ENCODE measurements at places on chromosomes 5 and 9.

DNA sequence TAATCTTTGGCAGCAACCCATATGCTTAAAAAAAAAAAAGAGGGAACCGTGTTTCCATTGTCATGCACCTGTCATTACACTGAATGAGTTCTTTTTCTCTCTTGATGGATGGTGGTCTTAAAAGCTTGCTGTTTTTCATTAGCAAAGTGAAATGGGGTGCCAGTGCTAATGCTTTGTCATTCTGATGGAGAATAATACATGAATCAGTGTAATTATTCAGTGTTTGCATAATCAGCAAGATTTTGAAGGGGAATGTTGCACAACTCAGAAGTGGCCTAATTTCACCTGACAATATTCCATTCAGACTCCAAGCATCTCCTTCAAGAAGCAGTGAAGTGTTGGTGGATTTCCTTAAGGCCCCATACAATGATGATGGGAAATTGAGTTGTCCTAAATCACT is 38.1 kb downstream of the MAP1B start:
- H3K27ac ChIP-seq, result 0 out of 2 replicates have a peak overlapping the region, but pooled peaks have one; percentile 4
- H3K27me3 ChIP-seq, result no peaks in the 10 kb centered on the region
- no peak overlapping the region for H3K4me3 ChIP-seq
- peaks cover 22% of the 10 kb centered on the region for H3K4me1 ChIP-seq
- H3K36me3 ChIP-seq, result peaks cover 22% of the 10 kb centered on the region

DNA sequence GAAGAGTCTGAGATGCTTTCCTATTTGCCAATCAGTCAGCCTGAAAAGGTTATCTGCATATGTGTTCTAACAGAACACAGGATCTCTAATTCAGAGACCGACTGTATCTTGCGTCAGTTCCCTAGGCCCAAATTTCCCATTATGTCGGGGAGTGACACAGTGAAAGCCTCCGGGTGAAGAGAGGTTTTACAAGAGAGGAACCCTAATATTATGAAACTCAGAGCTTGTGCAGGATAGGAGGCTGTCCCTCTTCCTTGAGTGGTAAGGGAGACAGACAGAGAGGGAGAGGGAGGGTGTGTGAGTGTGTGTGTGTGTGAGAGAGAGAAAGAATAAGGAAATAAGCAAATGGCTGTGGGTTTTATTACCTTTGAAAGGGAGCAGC is 1.9 kb downstream of the CD14 start:
- peak overlapping the region; percentile 30 for H3K27ac ChIP-seq
- H3K4me1 ChIP-seq, result peaks cover 6% of the 10 kb centered on the region
- H3K27me3 ChIP-seq, result no peaks in the 10 kb centered on the region
- DNase-seq, result no peak
- no peaks in the 10 kb centered on the region for H3K36me3 ChIP-seq
- H3K4me3 ChIP-seq, result no peak overlapping the region

- no peaks in the 10 kb centered on the region for H3K4me1 ChIP-seq
- no peak overlapping the region for H3K27ac ChIP-seq
- no peak overlapping the region for H3K4me3 ChIP-seq
Observed at GRCh38 chr5:31850981-31851689, 212.2 kb downstream of the PDZD2 start.

- no peak overlapping the region for H3K4me3 ChIP-seq
- no peaks in the 10 kb centered on the region for H3K4me1 ChIP-seq
- H3K27ac ChIP-seq, result no peak overlapping the region
Observed at GRCh38 chr9:98406469-98406868, 151.0 kb upstream of the TBC1D2 start.

GRCh38 chr5:81180780-81181460 is 52.2 kb upstream of the CKMT2 start:
- no peaks in the 10 kb centered on the region for H3K4me1 ChIP-seq
- no peak overlapping the region for H3K4me3 ChIP-seq
- no peak overlapping the region for H3K27ac ChIP-seq

GRCh38 chr5:32837211-32837610 is 126.1 kb downstream of the NPR3 start:
- H3K27ac ChIP-seq, result no peak overlapping the region
- H3K36me3 ChIP-seq, result no peaks in the 10 kb centered on the region
- DNase-seq, result no peak
- peaks cover 4% of the 10 kb centered on the region for H3K27me3 ChIP-seq
- H3K4me3 ChIP-seq, result no peak overlapping the region

DNA sequence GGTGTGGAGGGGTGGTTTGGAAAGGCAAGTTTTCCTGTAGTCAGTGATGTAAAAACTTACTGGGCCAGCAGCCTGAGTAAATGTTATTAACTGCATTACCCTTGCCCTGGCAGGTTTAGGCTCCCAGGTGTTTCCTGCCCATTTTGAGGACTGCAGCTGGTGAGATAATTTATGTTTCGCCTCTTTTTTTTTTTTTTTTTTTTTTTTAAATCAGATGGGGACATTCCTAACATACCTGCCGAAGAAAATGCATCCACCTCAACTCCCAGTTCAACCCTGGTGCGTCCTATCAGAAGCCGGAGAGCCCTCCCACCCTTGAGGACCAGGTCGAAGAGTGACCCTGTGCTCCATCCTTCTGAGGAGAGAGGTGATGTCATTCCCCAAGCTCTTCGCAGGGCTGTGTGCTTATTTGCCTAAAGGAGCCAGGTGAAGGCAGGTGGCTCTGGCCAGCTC is 60.6 kb downstream of the ENTREP1 start:
- no peak overlapping the region for H3K27ac ChIP-seq
- no peak overlapping the region for H3K4me3 ChIP-seq

DNA sequence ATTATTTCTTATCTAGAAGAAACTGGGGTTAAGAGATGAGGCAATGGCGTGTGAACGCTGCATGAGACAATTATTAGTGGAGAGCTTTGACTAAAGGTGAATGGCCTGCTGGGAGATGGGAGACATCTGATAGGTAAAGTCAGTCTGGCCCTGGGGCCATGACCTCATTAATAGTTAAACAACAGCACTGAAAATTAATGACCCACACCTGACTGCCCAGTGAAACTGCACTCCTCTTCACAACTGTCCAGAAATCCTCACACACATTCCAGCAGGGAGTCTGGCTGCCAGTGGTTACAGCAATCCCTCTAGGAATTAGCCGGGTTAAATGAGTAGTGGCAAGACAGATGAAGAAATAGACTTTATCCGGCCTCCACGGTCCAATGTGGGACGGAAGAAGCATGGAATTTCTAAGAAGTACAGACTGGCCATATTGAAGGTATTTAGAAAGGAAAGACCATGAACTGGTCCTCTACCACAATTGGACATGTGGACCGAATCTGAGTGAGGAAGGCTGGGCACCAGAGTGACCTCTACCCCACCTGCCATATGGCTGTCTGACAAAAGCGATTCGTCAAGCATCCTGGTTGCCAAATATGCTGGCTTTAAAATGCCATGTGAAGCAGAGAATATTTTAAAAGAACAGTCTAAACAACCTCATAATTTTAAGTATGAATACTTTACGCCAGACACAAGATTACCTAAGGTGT is 138.4 kb downstream of the EFNA5 start:
- no peaks in the 10 kb centered on the region for H3K27me3 ChIP-seq
- no peak for DNase-seq
- H3K4me1 ChIP-seq, result no peaks in the 10 kb centered on the region
- no peaks in the 10 kb centered on the region for H3K36me3 ChIP-seq

DNA sequence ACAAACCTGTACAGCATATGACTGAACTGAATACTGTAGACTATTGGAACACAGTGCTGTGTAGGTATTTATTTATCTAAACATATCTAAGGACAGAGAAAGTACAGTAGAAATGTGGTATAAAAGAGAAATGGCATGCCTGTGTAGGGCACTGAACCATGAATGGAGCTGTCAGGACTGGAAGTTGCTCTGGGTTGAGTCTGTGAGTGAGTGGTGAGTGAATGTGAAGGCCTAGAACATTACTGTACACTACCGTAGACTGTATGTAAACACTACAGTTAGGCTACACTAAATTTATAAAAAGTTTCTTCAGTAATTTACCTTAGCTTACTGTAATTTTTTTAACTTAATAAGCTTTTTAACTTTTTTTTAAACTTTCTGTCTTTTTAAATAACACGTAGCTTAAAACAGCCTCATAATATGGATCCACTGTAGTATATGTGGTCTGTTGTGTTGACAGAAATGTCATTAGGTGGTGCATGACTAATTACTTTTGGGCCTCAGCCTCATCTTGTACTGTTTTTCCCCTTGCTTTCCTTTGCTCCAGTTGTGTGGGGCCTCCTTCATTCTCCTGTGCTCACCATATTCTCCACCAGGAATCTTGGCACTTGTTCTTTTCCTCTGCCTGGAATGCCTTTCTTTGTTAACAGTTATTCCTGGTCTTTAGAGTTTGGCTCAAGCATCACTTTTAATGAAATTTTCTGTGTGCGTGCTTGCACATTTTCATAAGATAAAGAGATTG is 8.8 kb downstream of the SPIN1 start:
- peaks cover 11% of the 10 kb centered on the region for H3K36me3 ChIP-seq
- H3K4me3 ChIP-seq, result no peak overlapping the region
- peaks cover 25% of the 10 kb centered on the region for H3K4me1 ChIP-seq
- DNase-seq, result no peak
- H3K27me3 ChIP-seq, result no peaks in the 10 kb centered on the region

GRCh38 chr5:1883120-1883924 is 597 bp upstream of the IRX4 start:
- H3K36me3 ChIP-seq, result no peaks in the 10 kb centered on the region
- no peaks in the 10 kb centered on the region for H3K4me1 ChIP-seq
- H3K27ac ChIP-seq, result no peak overlapping the region
- peaks cover 36% of the 10 kb centered on the region for H3K27me3 ChIP-seq
- DNase-seq, result no peak

DNA sequence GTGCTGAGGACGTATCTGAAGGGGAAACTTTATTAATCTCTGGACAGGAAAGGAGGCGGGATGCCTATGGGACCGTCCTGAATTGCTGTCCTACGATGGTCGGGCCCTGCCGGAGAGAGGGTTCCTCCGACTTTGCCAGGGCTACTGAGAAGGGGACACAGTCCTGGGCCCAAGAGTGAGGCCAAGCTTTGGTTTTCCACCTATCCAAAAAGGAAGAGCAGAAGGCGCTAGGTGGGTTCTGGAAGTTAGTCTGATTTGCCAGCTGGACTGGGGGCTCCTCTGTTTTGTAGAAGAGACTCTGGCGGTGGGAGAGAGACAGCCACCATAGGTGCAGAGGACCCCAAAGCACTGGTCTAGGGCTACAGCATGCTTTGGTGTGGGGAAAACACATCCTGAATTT is 243.8 kb upstream of the IRX4 start:
- peaks cover 89% of the 10 kb centered on the region for H3K27me3 ChIP-seq
- no peak overlapping the region for H3K27ac ChIP-seq
- no peak for DNase-seq
- no peaks in the 10 kb centered on the region for H3K4me1 ChIP-seq

DNA sequence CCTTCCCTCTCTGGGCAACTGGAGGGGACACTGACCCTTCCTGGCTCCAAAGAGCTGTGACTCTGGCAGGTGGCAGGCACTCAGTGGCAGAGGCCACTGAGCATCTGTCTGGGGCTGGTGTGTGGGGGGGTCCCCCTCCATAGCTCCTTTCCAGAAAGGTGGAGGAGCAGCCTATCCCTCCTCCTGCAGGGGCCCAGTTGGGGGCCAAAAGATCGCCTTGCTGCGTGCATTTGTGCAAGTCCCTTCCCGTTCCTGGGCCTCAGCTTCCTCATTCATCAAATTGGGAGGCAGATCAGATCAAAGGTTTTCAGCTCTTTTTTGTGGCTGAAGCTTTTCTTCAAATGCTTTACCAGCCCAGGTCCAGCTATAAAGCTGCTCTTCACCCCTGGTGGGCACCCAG is 77.7 kb downstream of the NTNG2 start:
- no peak for DNase-seq
- no peaks in the 10 kb centered on the region for H3K36me3 ChIP-seq
- no peaks in the 10 kb centered on the region for H3K4me1 ChIP-seq
- H3K4me3 ChIP-seq, result no peak overlapping the region
- H3K27ac ChIP-seq, result no peak overlapping the region

GRCh38 chr9:107952773-107953172 is 463.2 kb upstream of the KLF4 start:
- no peaks in the 10 kb centered on the region for H3K27me3 ChIP-seq
- no peaks in the 10 kb centered on the region for H3K36me3 ChIP-seq
- peak; percentile 65 for DNase-seq

DNA sequence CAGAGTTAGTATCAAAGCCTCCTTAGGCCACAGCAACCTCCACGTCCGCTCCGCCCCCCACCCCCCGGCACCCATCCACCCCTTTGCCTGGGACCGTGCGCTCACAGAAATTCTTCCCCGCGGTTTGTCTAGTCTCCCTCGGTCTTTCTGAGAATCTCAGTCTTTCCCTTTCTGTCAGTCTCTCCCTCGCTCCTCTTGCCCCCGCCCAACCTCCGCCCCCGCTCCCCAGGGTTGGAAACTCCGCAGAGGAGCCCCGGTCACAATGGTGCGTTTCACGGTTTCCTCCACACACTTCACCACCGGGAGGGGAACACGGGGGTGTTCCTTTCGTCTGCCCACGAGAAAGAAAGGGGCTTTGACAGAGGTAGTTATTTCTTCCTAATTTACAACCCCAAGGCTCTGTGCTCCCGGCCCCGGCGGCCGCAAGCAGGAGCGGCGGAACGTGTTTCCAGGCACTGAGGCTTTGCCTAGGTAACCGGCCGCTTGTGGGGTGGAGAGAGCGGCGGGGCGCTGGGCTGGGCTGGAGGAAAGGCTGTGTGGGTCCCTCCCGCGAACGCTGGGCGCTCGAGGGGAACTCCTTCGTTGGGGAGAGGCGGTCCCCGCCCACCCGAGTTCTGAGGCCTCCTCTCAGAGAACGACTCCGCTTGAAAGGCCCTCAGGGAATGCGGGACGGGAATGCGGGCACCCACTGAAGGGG is 2.1 kb downstream of the NR4A3 start:
- H3K27me3 ChIP-seq, result peaks cover 20% of the 10 kb centered on the region
- no peaks in the 10 kb centered on the region for H3K36me3 ChIP-seq
- H3K27ac ChIP-seq, result no peak overlapping the region
- H3K4me3 ChIP-seq, result peak overlapping the region; percentile 87
- H3K4me1 ChIP-seq, result peaks cover 21% of the 10 kb centered on the region
- DNase-seq, result no peak

- no peaks in the 10 kb centered on the region for H3K36me3 ChIP-seq
- H3K27me3 ChIP-seq, result no peaks in the 10 kb centered on the region
- 0 out of 2 replicates have a peak, but pooled peaks cover 1% of the 10 kb centered on the region for H3K4me1 ChIP-seq
- DNase-seq, result no peak
- H3K4me3 ChIP-seq, result no peak overlapping the region
- H3K27ac ChIP-seq, result no peak overlapping the region
Observed at GRCh38 chr5:95669540-95669939, 13.3 kb downstream of the SPATA9 start.

DNA sequence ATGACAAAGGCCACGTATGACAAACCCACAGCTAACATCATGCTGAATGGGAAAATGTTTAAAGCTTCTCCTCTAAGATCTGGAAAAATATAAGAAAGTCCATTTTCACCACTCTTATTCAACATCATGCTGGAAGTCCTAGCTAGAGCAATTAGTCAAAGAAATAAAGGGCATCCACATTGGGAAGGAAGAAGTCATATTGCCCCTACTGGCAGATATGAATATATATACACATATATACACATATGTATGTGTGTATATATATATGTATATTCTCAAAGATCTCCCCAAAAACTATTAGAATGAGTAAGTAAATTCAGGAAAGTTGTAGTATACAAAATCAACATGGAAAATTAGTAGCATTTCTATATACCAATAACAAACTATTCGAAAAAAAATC is 17.1 kb downstream of the APBA1 start:
- no peaks in the 10 kb centered on the region for H3K36me3 ChIP-seq
- no peaks in the 10 kb centered on the region for H3K4me1 ChIP-seq
- H3K4me3 ChIP-seq, result no peak overlapping the region
- no peak for DNase-seq

GRCh38 chr9:136625101-136626065 is 37.3 kb upstream of the EGFL7 start:
- no peak overlapping the region for H3K4me3 ChIP-seq
- no peak overlapping the region for H3K27ac ChIP-seq
- DNase-seq, result no peak
- H3K4me1 ChIP-seq, result no peaks in the 10 kb centered on the region
- H3K36me3 ChIP-seq, result no peaks in the 10 kb centered on the region

Measured in PC-9 (cell line).